Karpas-422 (cell line): ENCODE measurements at places on chromosomes 4 and X. TPM values are rescaled to one million over a fixed set of nuclear protein-coding genes. Genes with fewer than 3 reads are reported as not detected.

The CSN1S1 gene
- not detected in 2 replicates for total RNA-seq

The LRBA gene
- 113 and 131 TPM in 2 replicates for total RNA-seq

The PCDH18 gene
- total RNA-seq = not detected in 2 replicates

The NRK gene
- total RNA-seq = not detected in 2 replicates

The MXD4 gene
- total RNA-seq = 33.2 and 73.9 TPM in 2 replicates

The ASMT gene
- 0.29 TPM in 1 of 2 replicates, not detected in the other for total RNA-seq

The EDA2R gene
- not detected in 2 replicates for total RNA-seq

The PDCL2 gene
- not detected in 2 replicates for total RNA-seq

The PLP1 gene
- 1.2 TPM in 1 of 2 replicates, not detected in the other for total RNA-seq

The HTN3 gene
- not detected in 2 replicates for total RNA-seq

The EDA gene
- total RNA-seq = not detected in 2 replicates

DNA sequence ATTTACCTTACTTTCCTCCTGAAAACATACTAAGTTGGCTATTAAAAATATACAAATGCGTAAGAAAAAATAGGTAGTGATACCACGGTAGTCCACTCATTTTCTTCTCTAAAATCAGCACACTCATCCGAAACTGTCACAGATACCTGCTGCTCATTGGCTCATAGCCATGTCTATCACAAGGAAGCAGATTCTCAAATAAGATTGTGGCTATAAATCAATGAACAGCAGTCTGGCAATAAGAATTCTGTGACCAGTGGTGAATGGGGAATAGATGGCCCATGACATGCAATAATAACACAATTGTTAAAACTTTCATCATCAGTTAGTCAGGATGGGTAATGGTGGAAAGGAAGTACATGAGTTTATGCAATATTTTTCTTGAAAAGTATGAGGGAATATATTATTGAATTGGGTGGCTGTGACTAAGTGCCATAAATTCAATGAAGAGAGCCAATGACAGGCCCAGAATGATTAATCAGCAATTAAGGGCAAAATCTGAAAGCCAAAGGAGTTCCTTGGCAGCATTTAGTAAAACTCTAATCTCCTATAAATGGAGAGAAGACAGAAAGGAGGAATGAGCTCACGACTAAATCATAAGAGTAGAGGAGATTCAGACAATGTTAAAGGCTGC is 202.3 kb upstream of the NEIL3 start:
- DNase-seq = no peak

- DNase-seq = no peak
These were observed 181.5 kb downstream of the SHROOM3 start for GRCh38 chr4:76616526-76616925.

DNA sequence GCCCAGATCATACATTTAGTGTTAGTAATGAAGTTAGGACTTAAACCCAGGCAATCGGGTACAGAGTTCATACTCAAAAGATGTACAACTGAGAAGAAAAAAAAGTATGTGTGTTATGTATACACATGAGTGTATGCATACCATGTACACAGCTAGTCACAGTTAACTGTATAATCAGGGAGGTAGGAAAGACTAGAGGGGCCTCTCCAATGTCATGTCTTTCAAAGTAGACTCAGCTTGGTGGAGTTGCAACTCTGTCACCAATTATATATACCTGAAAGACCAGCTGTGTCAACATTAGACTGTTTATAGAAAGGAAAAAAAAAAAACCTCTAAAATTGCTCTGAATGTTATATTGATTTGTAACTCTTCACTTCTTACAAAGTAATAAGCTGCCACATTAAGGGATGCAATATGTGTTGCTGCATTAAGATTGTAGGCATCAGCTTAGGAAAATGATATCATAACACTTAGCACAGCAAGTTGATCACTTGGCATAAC is 167.5 kb downstream of the DCTD start:
- DNase-seq = no peak

DNA sequence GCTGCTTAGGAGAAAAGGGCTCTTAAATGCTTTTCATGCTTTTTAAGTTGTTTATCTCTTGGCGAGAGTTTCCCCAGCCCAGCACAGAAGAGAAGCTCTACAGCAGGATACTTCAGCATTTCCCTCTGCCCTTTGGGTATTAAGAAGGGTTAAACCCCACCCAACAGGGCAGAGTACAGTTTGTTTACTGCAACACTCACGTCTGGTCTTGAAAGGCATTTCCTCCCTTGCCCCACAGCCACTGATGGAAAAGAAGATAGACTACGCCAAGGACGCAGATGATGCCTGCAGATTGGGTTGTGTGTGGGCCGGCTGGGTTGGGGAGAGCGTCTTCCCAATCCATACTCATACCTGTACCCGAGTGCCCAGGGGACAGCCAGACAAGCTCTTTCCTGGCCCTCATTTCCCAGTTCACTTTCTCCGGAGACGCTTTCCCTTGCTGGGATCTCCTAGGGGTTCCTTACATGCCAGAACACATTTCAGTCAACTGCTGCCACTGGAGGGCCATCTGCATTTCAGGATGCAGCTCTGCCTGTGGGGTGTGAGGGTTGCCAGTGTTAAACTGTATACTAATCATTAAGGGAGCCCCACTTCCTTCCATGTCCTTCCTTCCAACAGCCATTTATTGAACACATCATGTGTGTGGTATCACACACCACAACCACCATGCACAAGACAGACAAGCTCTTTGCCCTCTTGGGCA is 96.5 kb upstream of the DHX15 start:
- DNase-seq = no peak

- DNase-seq = no peak
These were observed 36.9 kb downstream of the CTBP1 start for GRCh38 chr4:1211891-1212545.

DNA sequence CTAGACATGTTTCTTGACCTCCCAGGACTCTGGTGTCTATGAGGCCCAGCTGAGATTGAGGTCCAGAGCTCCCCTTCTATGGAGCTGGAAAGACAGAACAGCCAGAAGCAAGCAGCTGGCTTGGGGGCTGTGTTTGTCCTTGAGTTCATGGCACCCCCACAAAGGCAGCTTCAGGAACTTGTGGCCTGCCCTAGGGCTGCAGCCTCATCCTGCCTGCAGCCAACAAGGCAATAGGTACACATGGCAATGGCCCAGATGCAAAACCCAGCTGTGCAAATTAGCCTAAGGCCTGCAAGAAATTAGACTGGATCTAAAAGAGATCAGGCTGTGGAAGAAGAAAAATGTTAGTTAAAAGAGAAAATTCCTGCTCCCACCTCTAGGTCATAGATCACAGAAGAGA is 131.7 kb upstream of the NALF2 start:
- DNase-seq = no peak

DNA sequence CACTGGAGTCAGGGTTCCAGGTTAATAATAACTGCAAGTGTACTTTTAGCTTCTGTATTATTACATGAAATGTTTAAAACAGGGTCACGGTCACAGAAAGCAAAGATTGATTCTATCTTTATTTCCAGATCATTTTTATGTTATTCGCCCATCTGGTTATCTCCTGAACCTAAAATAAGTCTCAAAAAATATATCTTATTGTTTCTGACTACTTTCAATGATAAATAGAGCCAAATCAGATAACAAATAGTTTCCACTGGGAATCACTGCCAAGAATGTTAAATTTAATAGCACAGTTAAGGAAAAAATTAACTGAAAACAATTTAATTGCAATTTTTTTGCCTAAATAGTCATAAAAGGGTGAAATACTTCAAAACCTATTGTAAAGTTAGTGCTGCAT is 17.2 kb upstream of the VEGFD start:
- no peak for DNase-seq

- DNase-seq = no peak
These were observed 353.0 kb downstream of the ADAM29 start for GRCh38 chr4:175271010-175271630.

- no peak for DNase-seq
These were observed 34.6 kb downstream of the RHOH start for GRCh38 chr4:40231316-40231863.

DNA sequence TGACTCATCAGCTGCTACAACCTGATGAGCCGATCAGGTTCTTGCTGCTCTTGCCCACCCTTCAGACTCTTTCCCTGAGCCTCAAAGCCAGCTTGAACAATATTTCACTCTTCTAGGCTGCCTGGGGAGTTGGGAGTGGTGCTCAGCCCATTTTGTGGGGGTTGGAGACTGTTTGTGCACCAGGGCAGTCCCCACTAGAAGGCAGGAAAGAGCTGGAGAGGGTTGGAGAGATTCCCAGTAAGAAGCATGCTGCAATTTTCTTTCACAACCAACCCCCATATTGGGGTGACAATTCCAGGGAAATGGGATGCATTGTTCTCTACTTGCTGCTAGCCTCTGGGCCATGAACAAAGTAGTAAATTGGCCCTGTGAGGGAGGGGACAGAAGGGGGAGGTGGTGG is 44.1 kb downstream of the SLC16A2 start:
- DNase-seq = no peak

GRCh38 chrX:11431786-11432185 is 138.6 kb downstream of the AMELX start:
- DNase-seq = no peak

- no peak for DNase-seq
These were observed 670.1 kb upstream of the EPHA5 start for GRCh38 chr4:66340286-66340893.

DNA sequence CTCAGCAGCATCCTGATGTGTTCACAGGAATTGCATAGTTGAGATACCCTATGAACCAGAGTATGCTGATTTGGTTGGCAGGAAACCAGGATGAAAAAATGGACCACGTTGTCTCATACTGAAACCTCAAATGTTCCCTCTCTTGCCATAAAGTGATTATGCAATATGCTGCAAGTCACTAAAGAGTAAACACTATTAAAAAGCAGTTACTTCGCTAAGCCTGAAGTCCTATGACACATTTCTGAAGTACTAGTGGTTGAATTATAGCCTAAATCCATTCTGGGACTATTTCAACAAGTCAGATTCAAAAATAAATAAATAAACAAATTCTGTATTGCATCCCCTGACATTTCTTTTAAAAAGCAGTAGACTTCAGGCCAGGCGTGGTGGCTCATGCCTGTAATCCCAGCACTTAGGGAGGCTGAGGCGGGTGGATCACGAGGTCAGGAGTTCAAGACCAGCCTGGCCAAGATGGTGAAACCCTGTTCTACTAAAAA is 106.0 kb upstream of the NAP1L5 start:
- no peak for DNase-seq

GRCh38 chrX:79559290-79559689 is 192.2 kb upstream of the ITM2A start:
- no peak for DNase-seq

DNA sequence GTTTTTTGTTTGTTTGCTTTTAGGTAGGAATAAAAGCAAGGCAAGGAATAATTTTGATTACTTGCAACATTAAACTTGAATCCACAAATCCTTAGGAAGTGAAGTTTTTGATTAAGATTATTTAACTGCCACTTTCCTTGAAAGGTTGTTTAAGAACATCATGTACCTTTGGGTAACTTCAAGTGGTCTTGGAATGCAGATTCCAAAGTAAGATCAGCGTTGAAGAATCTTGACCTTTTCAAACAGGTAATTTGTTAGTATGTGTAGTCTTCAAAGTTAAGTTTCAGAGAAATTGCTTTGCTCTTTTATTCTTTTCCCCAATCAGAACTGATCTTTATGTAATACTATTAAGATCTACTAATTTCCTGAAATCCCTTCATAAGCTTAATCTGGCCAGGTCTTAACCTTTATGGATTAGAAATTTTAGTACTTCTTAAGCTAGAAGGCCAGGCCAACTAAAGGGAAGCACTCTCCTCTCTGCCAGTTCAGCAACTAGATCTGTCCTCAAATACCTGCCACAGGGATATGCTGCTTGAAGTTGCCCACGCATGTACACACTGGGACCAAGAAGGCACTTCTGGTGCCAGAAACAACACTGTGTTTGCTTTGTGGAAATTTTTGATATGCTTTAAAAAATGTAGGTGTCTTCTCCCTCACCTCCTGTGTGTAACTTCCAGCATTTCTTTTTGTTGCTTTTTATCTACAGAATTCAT is 7.4 kb downstream of the NPNT start:
- DNase-seq = no peak

- DNase-seq = no peak
These were observed 156.6 kb downstream of the ANKRD50 start for GRCh38 chr4:124555959-124556358.

GRCh38 chr4:12957108-12957507 is 527.0 kb downstream of the RAB28 start:
- DNase-seq = no peak

DNA sequence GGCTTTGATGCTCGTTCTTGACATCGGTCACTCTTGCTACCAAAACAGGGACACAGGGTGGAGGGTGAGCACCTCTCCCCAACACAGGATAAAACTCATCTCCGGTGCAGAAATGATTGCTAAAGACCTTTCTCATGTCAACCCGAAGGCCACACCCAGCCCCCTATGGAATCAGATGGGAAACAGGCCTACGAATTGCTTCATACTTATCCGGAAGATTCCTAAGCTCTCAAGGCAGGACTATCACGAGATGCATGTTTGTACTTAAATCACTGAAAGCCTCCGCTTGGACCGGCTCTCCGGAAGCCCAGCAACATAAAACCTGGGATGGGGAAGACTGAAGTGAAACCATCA is 74.9 kb downstream of the MTMR1 start:
- DNase-seq = no peak

GRCh38 chr4:113935190-113935589 is 44.3 kb downstream of the ARSJ start:
- no peak for DNase-seq

GRCh38 chr4:120526033-120526432 is 396.5 kb downstream of the PRDM5 start:
- DNase-seq = no peak

- no peak for DNase-seq
These were observed 72.9 kb upstream of the MTM1 start for GRCh38 chrX:150495496-150495895.

DNA sequence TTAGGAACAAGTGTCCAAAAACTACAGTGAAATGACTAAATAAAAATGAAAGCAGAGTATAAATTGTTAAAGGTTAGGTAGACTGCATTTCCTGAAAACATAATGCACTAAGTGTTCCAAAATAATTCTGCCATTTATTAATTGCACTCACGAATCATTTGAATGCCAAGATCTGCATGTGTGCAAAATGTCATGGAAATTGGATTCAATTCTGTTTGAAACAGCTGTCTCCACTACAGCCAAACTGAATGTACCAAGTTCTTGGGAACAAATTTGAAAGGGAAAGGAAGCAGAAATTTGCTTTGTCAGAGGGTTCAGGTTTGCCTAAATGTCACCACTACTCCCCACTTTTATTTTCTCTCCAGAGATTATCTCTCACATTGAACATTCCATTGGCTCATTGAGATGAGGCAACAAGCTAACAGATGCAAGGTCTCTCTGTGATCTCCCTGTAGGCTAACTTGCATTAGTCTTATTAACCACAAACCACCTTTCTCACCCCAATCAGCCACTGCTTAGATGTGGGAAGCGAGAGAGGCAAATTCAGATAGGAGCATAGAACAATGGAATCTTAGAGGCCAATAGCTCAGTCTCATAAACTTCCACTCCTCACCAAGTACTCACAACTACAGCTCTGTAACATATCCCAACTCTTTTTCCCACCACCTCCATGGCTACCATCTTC is 226.6 kb downstream of the KDR start:
- DNase-seq = no peak

- no peak for DNase-seq
These were observed 119.7 kb downstream of the GASK1B start for GRCh38 chr4:158053086-158053485.

GRCh38 chrX:23788946-23789345 is 6.0 kb downstream of the SAT1 start:
- DNase-seq = no peak

GRCh38 chrX:67328476-67328875 is 215.3 kb upstream of the AR start:
- no peak for DNase-seq

GRCh38 chrX:129613596-129613995 is 41.2 kb downstream of the APLN start:
- DNase-seq = no peak

GRCh38 chr4:41256740-41257256 is at the start of gene UCHL1:
Gene UCHL1 (plus strand): TSS chr4:41256928. CDS start chr4:41256977, 49 bp downstream.
- DNase-seq = no peak
